NCI-H187 (cell line): ENCODE measurements at places on chromosomes 1 and 21.

GRCh38 chr1:31991182-31991581, 22.5 kb upstream of the KHDRBS1 start:
- no peak for DNase-seq

GRCh38 chr1:86346388-86346787, 49.7 kb downstream of the ODF2L start:
- DNase-seq: no peak

DNA sequence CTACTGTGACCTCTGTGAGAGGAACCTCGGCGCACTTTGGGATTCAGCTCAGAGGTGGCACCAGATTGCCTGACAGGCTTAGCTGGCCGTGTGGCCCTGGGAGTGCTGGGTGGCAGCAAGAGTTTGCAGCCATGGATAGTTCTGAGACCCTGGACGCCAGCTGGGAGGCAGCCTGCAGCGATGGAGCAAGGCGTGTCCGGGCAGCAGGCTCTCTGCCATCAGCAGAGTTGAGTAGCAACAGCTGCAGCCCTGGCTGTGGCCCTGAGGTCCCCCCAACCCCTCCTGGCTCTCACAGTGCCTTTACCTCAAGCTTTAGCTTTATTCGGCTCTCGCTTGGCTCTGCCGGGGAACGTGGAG, 67.5 kb downstream of the DISC1 start:
- no peak for DNase-seq

- no peak for DNase-seq
Measured at GRCh38 chr1:21955058-21955457, 17.9 kb upstream of the HSPG2 start.

GRCh38 chr21:38903690-38904139, 98.0 kb downstream of the ETS2 start:
- no peak for DNase-seq

- DNase-seq: no peak
Measured at GRCh38 chr21:45355573-45355972, 49.4 kb upstream of the COL18A1 start.

- DNase-seq: peak; percentile 55
Measured at GRCh38 chr21:42012763-42013329, 2.7 kb upstream of the ZBTB21 start.

DNA sequence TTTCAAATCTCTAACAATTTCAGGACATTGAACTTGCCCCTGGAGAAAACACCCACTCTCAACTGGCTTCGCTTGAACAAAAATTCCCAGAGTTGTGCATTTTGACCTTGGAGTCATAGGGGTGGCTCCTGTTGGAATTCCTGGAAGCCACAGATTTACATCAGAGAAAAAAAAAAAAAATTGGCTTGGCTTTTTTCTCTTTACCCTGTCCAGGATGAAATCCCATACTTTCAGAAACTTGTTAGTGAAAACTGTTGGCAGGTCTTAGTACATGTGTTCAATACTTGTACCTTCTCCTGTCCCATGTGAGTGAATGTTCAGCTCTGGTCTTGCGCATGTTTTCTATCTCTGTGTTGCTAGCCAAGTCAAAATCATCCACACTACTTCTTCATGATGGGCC, 228.8 kb downstream of the TGFB2 start:
- no peak for DNase-seq
